NCI-H2171 treated with DMSO at 0.1 percent for 48 hours (cell line): ENCODE measurements at places on chromosomes 4 and X.
A peak's percentile ranks its signal among the peaks of the same experiment; 100 is the strongest.

GRCh38 chr4:172104539-172104938 lies 291.3 kb downstream of the GALNTL6 start:
- DNase-seq: no peak

DNA sequence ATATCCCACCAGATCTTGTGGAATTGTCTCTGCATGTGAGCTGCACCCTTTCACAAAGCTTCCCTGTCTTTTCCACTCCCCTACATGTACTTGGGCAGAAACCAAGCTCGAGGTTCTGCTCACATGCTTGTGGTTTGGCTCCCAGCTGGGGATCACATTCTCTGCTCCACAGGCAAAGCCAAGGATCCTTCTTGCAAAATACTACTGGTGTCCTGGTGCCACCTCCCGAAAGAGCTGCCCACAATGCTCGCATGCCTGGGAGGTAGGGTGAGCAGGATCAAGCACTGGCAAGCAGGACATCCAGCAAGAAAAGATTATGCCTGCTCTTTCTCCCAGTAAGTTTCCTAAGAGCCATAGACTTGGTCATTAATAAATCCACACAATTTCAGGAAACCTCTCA lies 45.1 kb upstream of the PPARGC1A start:
- no peak for DNase-seq

DNA sequence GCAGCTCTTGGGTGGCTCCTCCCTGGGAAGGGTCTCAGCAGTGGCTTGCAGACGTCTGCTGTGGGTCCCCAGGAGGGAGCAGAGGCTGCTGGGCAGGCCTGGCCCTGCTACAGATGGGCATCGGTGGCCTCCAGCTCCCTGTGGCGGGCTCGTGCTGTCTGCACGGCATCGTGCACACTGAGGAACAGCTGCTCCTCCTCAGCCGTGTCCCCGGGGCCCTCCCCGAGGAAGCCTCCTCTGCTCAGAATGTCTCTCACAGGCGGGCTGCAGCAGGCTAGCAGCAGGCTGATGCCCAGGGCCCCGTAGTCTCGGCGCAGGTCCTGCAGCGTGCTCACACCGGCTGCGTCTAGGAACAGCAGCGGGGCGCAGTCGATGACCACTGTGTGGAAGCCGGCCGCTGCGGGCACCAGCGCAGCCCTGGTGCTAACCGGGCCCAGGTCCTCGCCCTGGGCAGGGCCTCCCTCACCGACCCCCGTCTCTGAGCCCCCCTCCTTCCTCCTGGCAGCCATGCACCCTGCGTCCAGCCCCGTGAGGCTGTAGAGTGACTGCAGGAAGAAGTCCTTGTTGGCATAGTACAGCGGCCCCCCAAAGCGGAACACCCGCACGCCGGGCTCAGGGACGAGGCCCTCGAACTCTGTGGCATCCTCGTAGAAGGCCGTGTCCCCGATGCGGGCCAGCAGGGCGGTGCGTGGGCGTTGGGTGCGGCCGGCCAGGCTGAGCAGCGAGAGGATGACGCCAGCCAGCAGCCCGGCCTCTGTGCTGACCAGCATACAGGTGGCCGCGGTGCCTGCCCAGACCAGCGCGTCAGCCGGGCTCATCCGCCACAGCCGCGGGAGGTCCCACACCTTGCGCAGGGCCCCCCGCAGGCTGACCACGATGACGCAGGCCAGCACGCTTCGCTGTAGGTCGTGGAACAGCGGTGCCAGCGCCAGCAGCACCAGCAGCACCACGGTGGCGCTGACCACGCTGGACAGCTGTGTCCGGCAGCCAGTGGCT lies 2.2 kb downstream of the IDUA start:
- peak; percentile 62 for DNase-seq

DNA sequence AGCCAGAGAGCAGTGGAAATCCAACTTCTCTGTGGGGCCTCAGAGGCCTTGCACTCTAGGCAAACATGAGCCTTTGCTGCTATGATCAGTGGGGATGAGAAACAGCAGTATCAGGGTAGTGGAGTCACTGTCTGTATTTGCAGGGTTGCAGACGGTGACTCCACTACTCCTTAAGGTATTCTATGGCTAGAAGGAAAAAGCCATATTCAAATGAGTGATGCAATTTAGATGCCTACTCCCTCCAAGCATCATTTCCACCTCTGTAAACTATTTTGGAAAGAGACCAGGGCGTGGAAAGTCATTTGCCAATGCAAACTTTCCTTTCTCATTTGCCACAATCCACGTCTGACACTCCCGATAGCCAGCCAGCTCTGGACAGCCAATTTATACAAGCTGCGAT lies 35.6 kb upstream of the FAM9B start:
- DNase-seq: no peak

- no peak for DNase-seq
Measured at GRCh38 chr4:53088152-53088551, 226.0 kb downstream of the RASL11B start.
